SK-N-SH treated with all-trans-retinoic acid at 6 μM for 48 hours (cell line): ENCODE measurements at places on chromosomes 12 and 14.

- ATAC-seq: peak; percentile 98
These were observed 72.4 kb upstream of the USP44 start for GRCh38 chr12:95623554-95624170.

DNA sequence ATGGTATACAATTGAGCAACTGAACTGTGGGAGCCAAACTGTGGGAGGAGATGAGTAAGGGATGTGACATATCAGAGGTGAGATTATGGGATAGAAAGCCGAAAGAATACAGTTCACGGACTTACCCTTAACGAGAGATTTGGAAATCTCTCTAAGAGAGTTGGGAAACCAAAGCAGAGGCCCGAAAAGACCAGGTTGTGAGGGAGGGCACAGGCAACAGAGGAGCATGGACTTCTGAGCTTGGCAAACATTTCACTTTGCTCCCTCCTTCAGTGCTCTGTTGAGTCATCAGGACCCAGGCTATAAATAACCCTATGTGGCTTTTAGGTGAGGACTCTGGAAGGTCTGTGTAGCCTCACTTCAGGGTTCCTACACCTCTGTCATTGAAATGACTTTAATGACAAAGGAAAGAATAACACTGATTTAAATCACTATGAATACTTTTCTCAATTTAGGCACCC, 120.6 kb downstream of the TGFB3 start:
- ATAC-seq: peak; percentile 64

- no peak for ATAC-seq
These were observed 510.4 kb downstream of the TMEM132D start for GRCh38 chr12:129393357-129393937.

GRCh38 chr14:60003991-60004390, 84.0 kb downstream of the LRRC9 start:
- ATAC-seq: no peak

GRCh38 chr12:76560086-76560491, 518 bp upstream of the OSBPL8 start:
- no peak; the same call in 2 of the 3 replicates for ATAC-seq

GRCh38 chr14:87899228-87899627, 93.8 kb downstream of the GALC start:
- no peak for ATAC-seq

GRCh38 chr14:101362529-101363260, 198.6 kb upstream of the DIO3 start:
- no peak for ATAC-seq

GRCh38 chr12:108755481-108755880, 24.2 kb upstream of the CORO1C start:
- no peak for ATAC-seq

DNA sequence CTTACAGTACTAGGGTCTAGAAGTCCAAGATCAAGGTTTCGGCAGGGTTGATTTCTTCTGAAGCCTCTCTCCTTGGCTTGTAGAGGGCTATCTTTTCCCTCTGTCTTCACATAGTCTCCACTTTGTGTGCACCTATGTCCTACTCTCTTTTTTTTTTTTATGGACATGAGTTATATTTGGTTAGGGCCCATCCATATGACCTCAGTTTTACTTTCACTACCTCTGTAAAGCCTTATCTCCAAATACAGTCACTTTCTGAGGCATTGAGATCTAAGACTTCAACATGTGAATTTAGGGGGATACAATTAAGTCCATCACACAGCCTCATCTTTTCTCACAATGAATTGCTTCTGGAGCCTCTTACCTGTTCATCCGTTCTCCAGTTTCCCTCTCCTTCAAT, 5.9 kb upstream of the SPTB start:
- ATAC-seq: no peak
